ENCODE measurements at places on chromosomes 6 and 20. TPM values are rescaled to one million over a fixed set of nuclear protein-coding genes. Genes with fewer than 3 reads are reported as not detected.

GRCh38 chr20:36644706-36645095 is 1.3 kb downstream of the SLA2 start:
- DNase-seq: no peak
- no peaks in the 10 kb centered on the region for H3K36me3 ChIP-seq
- no peak overlapping the region for H3K27ac ChIP-seq
- H3K4me1 ChIP-seq: peaks cover 19% of the 10 kb centered on the region
- no peak overlapping the region for H3K4me3 ChIP-seq

Gene VGLL2
- not detected for polyA plus RNA-seq

Gene FAXC
- 15.2 TPM for polyA plus RNA-seq

Gene CEP43
- 39.9 TPM for polyA plus RNA-seq

DNA sequence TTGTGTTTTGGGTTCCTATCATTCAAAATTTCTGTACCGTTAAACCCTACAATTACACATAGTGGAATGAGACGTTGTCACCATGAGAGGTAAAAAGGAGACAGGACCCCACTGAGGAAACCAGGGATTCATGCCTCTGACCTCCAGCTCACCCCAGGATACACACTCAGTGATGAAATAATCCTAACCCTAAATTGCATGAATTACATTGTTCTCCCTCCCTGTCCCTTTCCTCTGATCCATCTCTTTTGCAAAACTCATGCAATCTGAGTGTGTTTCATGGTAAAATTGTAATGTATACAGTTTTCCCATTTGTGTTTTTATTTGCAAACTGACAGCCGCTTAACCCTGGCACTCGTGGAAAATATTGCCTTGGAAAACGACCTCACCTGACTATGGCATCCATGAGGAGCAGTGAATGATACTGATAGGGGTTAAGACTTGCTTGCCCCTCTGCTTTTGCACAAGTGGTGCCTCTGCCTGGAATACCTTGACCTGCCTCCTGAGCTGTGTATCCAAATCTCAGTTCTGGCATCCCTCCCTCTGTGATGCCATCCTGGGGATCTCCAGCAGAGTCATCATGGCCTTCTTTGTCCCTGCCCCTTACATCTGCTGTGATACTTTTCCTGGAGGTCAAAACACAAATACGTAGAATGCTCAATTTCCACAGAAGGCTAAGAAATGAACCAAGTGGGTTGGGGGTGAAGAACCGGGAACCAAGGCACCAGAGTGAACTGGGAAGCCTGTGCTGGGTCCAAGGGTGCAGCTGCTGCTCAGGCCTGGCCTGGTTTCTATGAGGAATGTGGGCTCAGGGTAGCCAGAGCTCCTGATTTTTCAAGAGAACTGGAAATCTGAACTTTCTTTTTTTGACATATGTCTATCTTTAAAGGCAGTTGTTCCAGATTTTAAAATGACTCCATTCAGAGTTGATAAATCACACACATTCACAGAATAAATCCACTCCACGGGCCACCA is 211.6 kb upstream of the ZNF217 start:
- H3K36me3 ChIP-seq: no peaks in the 10 kb centered on the region
- H3K4me1 ChIP-seq: peaks cover 13% of the 10 kb centered on the region
- H3K27me3 ChIP-seq: no peaks in the 10 kb centered on the region
- DNase-seq: no peak

DNA sequence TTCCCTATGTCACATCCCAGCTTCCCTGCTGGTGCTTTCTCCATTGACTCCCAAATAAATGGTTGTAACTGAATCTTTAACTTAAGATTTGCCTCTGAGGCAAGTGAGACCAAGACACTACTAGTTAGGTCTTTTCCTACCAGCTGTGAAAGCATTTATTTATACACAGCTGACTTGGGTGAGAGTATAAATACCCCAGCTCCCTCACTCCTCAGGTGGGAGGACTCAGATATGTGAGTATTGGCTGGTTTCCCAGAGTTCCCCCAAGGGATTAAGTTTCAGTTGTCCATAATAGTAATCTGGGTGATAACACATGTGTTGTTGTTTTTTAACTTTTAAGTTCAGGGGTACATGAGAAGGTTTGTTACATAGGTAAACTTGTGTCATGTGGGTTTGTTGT is 49.8 kb downstream of the CFAP61 start:
- peaks cover 13% of the 10 kb centered on the region for H3K4me1 ChIP-seq
- H3K4me3 ChIP-seq: no peak overlapping the region
- H3K27me3 ChIP-seq: no peaks in the 10 kb centered on the region
- DNase-seq: no peak

DNA sequence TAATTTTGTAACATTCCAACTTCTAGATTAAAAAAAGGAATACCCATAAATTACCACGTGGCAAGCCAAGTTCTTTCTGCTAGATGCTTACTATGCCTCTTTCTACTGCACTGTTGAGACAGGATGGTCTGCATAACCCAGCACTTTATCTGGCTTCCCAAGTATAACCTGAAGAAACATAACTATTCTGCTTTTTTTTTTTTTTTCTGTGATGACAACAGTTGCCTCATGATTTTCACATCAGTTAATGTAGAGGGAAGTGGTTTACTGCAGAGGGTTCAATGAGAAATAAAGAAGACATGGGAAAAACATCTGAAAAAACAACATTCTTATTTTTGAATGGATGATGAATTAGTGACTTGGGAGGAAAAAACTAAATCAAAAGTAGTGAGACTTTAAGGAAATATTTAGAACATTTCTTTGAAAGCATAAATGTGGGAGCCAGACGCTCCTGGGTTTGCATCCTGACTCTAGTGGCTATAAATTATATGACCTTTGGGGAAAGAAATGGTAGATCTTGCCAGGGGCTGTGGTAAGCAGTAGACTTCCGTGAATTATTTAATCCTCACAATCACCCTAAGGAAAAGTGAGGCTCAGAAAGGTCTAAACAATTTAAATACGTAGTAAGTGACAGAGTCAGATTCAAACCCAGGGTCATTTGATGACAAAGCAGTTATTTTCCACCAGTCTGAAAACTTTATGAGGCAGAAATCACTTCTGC is 230.7 kb downstream of the PHACTR1 start:
- no peak for DNase-seq
- H3K4me1 ChIP-seq: no peaks in the 10 kb centered on the region
- no peak overlapping the region for H3K27ac ChIP-seq
- H3K36me3 ChIP-seq: no peaks in the 10 kb centered on the region

Gene GSTA3
- not detected for polyA plus RNA-seq

DNA sequence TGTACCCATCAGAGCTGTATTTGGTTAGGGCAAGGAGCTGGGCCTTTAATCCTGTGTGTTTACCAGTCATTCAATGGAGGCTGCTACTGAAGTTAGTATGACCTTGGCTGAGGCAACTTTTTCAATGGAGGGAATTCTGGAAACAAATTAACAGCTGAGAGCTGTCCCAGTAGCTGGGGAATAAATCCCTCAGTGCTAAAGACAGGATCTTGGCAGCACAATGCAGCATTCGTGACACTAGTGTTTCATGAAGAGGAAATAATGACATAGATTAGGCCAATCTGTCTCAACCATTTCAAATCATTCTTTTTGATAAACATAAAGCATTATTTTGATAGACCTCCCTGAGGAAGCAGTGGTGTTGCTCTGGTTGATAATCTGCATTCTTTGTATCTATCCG is 42.9 kb downstream of the GRM1 start:
- H3K4me1 ChIP-seq: peaks cover 15% of the 10 kb centered on the region
- no peaks in the 10 kb centered on the region for H3K27me3 ChIP-seq
- H3K36me3 ChIP-seq: no peaks in the 10 kb centered on the region

DNA sequence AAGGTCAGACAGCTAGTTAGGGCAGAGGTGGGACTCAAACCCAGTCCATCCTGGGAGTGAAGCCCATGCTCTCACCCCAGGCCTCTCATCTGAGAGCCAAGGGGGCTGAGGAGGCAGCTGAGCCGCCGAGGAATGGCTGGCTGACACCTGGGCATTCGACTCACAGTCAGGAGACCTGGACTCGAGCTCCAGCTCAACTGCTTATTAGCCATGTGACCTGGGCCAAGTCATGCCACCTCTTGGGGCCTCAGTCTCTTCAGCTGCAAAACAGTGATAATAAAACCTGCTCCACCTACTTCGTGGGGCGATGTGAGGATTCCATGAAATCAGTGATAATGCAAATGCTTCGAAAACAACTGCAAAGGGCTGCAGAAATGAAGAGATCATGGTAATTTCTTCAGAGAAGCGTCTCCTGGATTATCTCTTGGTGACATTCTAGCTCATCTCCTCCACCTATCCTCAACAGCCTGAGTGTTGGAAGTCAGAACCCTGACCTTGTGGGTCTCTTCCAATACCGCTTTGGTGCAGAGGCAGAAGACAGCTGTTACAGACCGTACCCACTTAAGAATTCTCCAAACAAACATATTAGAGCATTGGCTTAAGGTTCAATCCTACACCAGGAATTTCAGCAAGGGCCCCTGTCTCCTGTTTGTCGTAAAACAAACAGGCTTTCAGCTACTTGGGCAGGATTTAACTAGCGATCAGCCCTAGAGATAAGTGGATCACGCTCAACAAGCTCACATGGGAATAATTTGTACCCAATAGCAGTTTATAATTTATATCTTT is 60.0 kb upstream of the PIM1 start:
- no peak overlapping the region for H3K4me3 ChIP-seq
- no peak for DNase-seq
- no peaks in the 10 kb centered on the region for H3K27me3 ChIP-seq
- H3K36me3 ChIP-seq: peaks cover 39% of the 10 kb centered on the region

All from GM23338 (cell line).